Cortex of kidney (tissue), 1 donor: ENCODE measurements at places on chromosomes 4 and X.

DNA sequence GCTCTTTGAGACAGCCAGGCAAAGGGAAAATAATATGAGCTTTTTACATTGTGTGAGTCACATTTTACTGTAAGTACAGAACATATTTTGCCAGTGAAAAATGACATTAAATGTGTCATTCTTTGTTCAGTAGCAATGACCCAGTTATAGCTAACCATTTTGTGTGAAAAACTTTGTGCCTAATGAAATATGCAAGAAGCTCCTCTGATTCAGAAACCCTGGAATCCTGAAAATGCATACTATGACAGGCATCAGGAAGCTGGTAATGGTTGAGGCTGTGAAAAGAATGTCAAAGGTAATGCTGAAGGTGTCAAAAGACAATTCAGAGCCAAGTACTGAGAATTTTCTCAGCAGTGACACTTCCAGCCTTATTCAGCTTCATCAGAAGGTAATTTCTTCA is 549.5 kb upstream of the SMIM31 start:
- no peak for DNase-seq

GRCh38 chrX:155888139-155888538 is 7.0 kb downstream of the VAMP7 start:
- DNase-seq, result no peak

GRCh38 chrX:149531599-149531998 is 9.2 kb upstream of the EOLA1 start:
- DNase-seq, result no peak

DNA sequence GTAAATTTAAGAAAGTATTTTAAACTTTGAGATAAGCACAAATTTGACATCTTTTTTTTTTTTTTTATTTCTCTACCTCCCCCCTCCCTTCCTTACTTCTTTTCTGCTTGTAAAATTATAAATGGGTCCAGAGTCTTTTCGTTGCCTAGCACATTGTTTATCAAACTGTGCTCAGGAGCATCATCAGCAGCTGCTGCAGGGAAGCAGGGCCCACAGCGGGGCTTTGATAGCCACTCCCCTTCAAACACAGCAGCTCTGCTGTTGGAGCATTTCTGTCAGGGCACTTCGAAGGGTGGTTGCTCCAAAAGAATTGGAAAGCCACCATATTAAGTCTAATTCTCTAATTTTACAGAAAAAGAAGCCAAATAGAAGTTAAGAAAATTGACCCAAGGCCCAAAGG is 588.3 kb downstream of the SPRY1 start:
- no peak for DNase-seq

DNA sequence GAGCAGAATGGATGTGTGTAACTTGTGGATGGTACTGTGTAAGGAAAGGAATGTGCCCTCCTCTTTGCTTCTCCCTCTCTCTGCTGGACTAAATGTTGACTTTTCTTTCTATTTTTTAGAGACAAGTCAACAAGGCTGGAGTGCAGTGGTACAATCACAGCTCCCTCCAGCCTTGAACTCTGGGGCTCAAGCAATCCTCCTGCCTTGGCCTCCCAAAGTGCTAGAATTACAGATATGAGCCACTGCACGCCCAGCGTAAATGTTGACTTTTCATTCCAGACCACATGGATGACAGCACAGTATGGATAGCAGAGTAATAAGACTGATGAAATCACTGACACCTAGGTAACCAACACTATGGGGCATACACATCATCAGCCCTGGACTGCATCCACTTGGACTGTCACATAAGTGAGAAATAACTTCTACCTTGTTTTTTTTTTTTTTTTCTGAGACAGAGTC is 5.1 kb upstream of the RPS3A start:
- DNase-seq, result no peak

DNA sequence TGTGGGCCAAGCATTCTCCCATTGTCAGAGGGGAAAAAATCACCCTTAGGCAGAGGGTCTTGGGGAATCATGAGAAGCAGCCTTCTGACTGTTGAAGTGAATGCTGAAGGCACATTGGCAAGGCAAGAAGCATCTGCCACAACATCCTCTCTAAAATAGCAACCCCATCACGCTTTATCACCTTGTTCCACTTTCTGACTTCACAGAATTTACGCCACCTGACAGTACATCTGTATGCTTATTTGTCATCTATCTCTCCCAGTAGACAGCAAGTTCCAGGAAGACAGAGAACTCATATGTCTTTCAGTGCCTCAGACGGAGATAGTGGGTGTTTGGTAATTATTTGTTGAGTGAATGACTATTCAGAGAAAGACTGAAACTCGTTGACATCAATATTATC is 68.4 kb upstream of the SCML1 start:
- DNase-seq, result no peak

GRCh38 chrX:132744470-132744869 is 214.0 kb downstream of the HS6ST2 start:
- DNase-seq, result no peak

DNA sequence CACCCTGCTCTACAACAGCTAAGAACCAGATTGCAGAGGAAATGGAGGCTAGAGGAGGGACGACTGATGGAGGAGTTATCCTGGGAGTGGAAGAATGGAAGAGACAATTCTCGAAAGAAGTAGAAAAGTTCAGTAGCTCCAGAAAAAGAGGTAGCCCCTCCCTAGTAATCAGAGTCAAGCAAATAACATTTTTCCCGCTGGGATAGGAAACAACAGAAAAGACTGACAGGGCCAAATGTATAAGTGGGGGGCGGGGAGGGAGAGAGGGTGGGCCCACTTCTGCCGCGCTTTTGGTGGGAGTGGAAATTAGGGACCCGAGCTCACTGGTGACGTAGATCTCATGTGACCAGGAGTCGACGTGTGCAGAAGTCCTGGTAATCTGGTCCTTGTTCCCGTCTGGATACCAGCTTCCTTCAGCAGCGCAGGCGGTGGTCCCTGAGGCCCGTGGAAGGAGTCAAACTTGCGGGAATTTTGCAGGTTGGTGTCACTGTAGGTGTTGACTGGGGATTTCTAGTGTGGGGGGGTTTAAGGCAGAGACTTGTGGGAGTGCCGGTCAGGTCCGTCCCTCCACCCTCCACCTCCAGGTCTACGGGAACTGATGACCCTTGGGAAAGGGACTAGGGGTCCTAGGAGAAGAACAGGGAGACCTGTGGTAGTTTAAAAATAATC is at the start of gene TCEAL9:
Gene TCEAL9, plus strand, starts transcription at position 377 of the 669 bp plus-strand sequence. CDS start 1,179 bp downstream, outside the sequence.
- DNase-seq, result no peak

GRCh38 chr4:112504807-112505206 is 11.2 kb downstream of the NEUROG2 start:
- no peak for DNase-seq

- no peak for DNase-seq
These were observed 5.0 kb upstream of the SLAIN2 start for GRCh38 chr4:48336146-48336870.

DNA sequence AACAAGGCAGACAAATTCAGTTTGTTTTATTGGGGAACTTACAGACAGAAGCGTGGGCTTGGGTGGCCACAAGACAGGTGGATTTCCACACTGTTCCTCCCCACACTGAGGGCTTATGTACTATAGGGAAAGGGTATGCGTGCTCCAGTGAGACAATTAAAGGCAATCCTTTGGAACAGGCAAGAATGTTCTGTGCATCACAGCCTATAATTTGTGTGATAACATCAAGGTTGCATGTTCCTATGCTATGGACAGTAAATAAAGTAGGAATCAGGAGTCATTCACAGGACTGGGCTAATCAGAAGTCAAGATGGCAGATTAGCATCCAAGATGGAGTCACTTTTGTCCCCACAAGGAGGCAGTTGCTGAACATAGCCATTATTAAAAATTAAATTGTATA is 84.6 kb upstream of the TRIM2 start:
- no peak for DNase-seq

GRCh38 chrX:105315248-105315647 is 94.8 kb upstream of the TEX13A start:
- DNase-seq, result no peak

DNA sequence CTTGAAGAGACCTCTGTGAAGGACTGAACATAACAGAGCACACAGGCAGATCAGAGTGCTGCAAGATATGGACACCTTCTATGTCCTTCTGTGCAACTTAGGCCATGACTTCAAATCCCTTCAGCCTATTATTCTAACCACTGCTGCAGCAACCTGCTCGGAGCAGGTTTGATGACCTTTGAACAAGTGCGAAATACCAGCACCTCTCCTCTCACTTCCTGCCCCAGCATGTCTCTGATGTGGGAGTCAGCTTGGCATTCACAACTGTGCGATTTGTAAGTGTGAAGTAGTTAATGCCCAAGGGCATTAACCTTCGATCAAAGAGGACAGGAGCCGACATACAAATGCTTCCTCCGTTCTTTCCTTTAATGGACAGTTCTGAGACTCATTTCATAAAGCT is 1.6 kb upstream of the EXOC1 start:
- no peak for DNase-seq

GRCh38 chr4:139791681-139792080 is 126.1 kb downstream of the MGST2 start:
- DNase-seq, result no peak

DNA sequence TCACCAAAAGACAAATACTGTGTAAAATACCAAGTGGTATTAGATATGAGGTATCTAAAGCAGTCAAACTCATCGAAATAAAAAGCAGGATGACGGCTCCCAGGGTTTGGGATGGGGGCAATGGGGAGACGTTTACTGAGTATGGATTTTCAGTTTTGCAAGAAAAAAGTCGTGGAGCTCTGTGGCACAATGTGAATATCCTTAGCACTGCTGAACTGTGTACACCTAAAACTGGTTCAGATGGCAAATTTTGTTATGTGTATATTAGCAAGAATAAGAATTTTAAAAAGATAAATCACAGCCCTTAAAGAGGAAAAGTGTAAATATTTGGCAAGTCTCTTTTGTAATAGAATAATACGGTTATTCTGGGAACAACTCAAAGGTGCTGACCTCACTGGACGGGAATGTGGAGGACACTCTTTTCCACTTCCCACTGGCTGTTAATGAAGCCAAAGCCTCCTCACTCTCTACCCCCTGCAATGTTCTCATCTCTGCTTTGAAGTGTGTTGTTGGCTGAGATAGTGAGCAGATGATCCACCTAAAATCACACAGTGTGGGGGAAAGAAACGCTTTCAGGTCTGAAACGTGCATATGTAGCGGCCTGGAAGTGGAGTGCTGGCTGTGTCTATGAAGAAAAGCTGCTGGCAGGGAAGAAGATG is 49.2 kb downstream of the SEL1L3 start:
- DNase-seq, result no peak

- no peak for DNase-seq
These were observed 162.2 kb upstream of the FTHL17 start for GRCh38 chrX:31233941-31234496.

GRCh38 chr4:102387552-102388150 is 42.4 kb upstream of the SLC39A8 start:
- no peak for DNase-seq

DNA sequence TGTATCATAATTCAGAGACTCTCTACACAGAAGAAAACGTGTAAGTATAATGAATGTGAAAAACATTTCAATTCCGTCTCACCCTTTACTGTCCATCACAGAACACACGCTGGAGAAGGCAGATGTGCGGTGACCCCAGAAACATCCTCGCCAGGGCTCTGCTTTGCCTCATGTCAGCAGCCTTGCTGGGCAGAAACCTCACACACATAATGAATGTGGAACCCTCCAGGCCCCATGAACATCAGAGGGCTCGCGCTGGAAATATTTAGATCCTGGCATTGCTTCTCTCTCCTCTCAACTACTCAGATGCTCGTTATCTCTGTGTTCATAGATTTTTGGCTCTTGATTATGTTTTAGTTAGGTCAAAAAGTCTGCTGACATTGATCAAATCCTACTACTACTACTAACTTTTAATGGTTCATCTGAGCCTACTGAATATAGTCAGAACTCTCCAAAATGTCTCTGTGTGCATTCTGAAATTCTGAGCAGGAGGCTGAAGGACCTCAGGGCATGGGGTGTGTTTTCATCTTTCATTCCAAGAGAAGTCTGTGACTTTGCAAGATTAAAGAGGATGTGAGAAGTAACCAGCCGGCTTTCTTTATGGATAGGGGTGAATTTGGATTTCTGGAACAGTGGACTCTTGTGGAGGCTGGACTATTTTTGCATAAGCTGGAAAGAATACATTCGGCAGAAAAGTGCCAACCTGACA is 27.0 kb downstream of the SMIM43 start:
- no peak for DNase-seq

DNA sequence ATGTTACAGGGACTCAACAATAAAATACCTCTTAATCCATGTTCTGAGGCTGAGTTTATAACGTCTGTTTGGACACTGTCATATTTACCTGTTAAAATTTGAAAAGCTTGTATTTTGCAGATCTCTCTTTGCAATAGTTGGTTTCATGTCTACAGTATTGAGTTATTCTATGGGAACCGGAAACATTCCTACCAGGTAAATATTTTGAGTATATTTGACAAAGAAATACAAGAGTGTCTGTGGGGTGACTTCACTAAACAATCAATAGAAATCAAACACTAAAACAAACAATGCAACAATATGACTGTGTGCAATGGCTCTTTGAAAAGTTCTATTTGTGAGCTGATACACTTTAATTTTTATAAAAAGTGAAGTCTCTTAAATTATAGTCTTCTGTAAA is 47.7 kb upstream of the CXCL8 start:
- no peak for DNase-seq

DNA sequence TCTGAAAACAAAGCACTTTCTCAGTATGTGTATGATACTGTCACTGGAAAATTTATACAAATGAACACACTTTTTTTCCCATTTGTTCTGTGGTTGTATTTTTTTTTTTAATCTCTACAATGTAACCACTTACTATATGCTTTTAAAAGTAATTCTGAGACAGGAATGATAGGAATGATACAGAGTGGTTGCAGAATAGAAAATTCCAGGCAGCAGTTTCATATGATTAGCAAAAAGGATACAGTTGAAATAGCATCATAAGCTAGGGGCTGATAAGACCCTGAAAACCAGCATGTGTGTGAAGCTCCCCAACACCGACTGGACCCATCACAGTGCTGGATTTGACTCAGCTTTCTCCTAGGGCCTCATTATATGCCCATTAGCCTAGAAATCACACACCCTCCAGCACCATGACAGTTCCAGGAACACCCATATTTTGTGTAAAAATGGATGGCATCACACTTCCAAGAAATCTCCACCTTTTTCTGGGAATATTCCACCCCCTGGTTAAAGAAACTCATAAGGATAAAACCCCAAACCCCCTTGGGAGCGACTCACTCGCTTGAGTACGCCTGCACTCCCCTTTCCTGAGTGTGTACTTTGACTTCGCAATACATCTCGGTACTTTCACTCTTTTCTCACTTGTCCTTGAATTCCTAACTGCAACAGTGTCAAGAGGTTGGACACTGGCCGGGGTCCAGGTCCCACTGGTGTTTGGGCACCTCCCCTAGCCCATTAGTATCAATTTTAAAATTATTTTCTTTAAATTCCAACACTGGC is 77.4 kb upstream of the AGA start:
- DNase-seq, result no peak

DNA sequence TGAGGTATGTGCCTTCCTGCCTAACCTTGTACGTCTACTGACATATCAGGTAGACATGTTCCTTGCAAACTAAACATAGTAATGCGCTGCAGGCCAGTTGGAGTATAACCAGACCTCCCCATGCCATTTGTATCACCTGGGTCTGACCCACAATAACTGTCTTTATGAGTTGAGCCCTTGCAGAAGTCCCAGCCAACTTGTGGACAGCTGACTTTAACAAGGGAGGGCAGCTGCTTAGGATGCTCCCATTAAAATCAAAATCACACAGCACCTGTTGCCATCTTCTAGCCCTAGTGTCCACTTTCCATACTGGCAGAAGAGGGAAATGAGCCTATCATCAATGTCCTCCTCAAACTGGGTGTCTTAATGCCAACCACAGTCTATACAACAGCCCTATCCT is 41.6 kb downstream of the KANTR start:
- DNase-seq, result no peak

- DNase-seq, result no peak
These were observed 189.9 kb downstream of the BMPR1B start for GRCh38 chr4:94947681-94948108.

- DNase-seq, result no peak
These were observed 59.7 kb downstream of the RAPGEF2 start for GRCh38 chr4:159162576-159162975.
